ENCODE measurements at places on chromosomes 2 and 18. TPM values are rescaled to one million over a fixed set of nuclear protein-coding genes. Genes with fewer than 3 reads are reported as not detected.

- no peak for DNase-seq
Observed at GRCh38 chr2:189298481-189298880, 118.9 kb upstream of the COL5A2 start.

Gene SCYGR8
- total RNA-seq, result not detected

GRCh38 chr2:66572391-66572790 is 137.5 kb downstream of the MEIS1 start:
- DNase-seq, result no peak

Gene GAL3ST2
- 0.15 TPM for total RNA-seq

DNA sequence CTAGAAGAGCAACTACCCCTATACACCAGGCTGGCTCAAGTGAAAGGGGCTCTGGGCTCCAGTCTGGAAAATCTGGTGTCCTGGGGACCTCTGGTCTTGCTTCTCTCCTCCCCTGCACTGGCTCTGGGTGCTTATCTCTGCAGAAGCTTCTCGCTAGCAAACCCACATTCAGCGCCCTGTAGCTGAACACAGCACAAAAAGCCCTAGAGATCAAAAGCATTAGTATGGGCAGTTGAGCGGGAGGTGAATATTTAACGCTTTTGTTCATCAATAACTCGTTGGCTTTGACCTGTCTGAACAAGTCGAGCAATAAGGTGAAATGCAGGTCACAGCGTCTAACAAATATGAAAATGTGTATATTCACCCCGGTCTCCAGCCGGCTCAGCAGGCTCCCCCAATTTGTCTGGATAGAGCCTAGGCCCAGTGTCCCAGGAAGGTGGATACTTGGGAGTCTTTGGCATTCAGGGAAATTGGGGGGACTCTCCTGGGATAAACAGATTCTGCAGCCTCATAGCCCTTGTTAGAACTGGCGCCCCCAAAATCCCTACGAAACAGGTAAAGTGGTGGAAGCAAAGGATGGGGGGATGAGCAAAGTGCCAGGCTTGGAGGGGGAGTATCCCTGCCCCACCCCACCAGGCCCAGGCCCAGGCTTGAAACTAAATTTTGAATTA is 2.5 kb upstream of the HOXD4 start:
- no peak for DNase-seq

DNA sequence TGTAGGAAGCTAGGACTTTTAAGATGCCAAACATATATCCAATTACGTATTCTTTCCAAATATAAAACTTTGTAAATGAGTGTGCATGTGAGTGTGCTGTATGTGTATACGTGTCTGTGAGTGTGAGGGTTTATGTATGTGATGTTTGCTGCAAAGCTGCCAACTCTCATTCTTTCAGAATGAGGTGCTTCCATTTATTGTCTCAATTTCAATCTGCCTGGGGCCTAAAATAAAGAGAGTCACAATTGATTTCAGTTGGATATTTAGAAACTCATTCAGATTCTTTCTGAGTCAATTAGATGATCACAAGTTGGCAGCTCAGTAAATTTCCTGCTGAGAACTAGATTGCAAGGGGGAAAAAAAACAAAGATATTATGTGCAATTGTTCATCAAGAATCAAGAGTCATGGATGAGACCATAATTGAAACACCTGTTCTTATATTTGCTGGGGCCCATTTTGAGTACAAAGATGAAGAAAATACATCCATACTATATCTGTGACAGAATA is 621.2 kb upstream of the ACVR2A start:
- DNase-seq, result no peak

DNA sequence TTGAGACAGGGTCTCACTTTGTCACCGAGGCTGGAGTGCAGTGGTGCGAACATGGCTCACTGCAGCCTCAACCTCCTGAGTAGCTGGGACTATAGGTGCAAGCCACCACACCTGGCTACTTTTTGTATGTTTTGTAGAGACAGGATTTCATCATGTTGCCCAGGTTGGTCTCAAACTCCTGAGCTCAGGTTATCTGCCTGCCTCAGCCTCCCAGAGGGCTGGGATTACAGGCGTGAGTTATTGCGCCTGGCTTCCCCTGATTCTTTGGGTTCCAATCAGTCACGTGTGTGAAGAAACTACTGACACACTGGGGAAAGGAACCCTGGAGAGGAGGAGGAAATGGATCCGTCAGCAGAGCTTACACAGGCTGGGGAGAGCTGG is 22.3 kb upstream of the RAB10 start:
- DNase-seq, result no peak

DNA sequence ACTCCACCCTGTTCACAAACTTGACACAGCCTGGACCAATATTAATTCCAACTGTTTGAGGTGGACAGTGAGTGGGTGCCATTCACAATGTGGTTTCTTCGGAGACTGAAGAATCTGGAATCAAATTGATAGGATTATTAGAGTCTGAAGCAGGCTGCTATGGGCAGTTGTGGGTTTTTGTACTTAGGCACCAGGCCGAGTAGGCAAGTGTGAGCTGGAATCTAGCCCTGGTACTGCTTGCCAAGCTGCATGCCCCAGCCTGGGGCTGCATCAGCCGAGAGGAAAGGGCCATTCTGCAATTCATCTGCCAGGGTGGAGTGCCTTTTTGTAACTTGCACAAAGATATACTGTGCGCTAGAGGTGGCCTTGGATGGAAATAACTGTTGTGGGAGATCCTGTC is 654.7 kb upstream of the FANCL start:
- DNase-seq, result no peak

DNA sequence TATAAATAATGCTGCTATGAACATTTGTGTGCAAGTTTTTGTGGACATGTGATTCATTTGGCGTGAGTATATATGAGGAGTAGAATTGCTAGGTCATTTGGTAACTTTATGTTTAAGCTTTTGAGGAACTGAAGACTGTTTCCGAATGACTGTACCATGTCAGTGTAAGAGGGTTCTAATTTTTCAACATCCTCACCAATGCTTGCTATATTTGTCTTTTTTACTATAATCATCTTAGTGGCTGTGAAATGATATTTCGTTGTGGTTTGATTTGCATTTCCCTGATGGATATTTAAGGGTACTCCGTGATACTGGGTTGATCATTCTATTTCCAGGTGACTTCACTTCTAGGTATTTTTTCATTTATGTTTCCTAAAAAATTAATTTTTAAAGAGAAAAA is 241.1 kb downstream of the BCL2 start:
- DNase-seq, result no peak

DNA sequence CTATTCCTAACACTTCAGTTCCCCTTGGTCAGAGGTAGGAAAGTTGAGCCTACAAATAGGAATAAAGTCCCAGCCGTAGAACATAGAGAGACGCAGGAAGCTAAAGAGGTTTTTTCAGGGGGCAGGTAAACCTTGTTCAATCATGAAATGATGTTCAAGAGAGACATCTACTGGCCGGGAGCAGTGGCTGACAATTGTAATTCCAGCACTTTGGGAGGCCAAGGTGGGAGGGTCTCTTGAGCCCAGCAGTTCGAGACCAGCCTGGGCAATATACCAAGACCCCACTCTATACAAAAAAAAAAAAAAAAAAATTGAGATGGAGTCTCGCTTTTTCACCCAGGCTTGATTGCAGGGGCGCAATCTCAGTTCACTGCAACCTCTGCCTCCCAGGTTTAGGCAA is 66.7 kb upstream of the DNAJC10 start:
- DNase-seq, result peak; percentile 15

GRCh38 chr2:241724259-241724974 is 10.0 kb upstream of the D2HGDH start:
- DNase-seq, result no peak

- no peak for DNase-seq
Observed at GRCh38 chr2:53708988-53709387, 58.6 kb upstream of the CHAC2 start.

Gene CFAP65
- total RNA-seq, result not detected

Gene CIDEA
- total RNA-seq, result not detected

DNA sequence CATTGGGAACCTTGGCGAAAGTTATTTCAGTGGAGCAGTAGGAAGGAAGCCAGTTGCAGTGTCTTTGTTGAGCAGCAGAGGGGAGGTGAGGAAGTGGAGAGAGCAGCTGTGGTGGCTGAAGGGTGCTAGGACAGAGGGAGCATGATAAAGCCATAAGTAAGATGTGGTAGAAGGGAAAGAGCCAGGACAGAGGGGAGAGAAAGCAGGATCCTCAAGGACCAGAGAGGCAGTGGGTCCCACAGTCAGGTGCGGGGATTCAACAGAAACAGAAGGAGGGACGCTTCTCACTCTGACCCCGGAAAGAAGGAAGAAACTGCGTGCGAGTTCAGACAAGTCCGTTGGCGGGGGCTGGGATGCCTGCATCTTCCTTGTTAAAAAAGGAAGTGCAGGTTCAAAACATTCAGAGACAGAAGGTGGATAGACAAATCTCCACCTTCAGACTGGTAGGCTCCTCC is at the start of gene CXCR2:
TSS of gene CXCR2 (plus strand) at position 403 of the 455 bp plus-strand sequence. CDS start 8,774 bp downstream, outside the sequence.
- DNase-seq, result no peak

DNA sequence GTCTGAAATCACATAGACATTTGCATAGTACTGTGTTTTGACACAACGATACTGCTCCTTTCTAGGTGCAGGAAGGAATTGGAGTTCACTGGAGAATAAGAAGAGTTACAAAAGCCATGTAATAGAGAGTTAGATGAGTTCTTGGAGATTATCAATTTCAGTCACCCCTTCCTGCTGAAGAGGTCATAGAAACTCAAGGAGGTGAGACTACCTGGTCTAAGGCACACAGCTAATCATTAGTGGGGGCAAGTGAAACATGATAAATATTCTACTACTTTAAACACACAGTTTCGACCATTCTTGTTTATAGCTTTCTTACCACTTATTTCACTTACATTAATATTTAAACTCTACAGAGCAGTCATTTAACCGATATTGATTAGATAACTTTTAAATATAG is 286.9 kb upstream of the NXPH2 start:
- DNase-seq, result no peak

- no peak for DNase-seq
Observed at GRCh38 chr18:70469916-70470315, 181.1 kb downstream of the SOCS6 start.

Gene RAB11FIP5
- 78.8 TPM for total RNA-seq

DNA sequence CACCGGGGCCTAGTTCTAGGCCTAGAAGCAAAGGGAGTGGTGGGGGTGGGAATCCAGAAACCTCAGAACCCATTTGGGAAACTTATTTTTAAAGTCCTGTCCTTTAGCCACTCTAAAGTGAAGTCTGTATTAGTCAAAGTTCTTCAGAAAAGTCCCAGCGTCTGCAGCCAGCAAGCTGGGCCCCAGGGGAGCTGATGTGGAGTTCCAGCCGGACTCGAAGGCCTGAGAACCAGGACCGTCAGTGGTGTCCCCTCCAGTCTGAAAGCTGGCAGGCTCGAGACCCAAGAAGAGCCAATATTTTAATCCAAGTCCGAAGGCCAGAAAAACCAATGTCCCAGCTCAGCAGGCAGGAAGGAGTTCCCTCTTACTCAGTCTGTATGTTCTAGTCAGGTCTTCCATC is 32.4 kb downstream of the ID2 start:
- DNase-seq, result no peak

- no peak for DNase-seq
Observed at GRCh38 chr2:30865243-30865642, 58.0 kb upstream of the CAPN13 start.
